ENCODE measurements at places on chromosomes 7 and 10.

GRCh38 chr10:32049113-32049512 is 7.1 kb downstream of the KIF5B start:
- DNase-seq: no peak

GRCh38 chr7:70577078-70577477 is 554.9 kb upstream of the GALNT17 start:
- no peak for DNase-seq

DNA sequence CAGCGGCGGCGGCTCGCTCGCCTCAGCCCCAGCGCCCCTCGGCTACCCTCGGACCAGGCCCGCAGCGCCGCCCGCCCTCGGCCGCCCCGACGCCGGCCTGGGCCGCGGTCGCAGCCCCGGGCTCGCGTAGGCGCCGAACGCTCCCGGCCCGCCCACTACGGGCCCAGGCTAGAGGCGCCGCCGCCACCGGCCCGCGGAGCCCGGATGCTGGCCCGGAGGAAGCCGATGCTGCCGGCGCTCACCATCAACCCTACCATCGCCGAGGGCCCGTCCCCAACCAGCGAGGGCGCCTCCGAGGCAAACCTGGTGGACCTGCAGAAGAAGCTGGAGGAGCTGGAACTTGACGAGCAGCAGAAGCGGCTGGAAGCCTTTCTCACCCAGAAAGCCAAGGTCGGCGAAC is 18.2 kb upstream of the TSPAN33 start:
- no peak for DNase-seq

- no peak for DNase-seq
Observed at GRCh38 chr10:24744946-24745345, 21.3 kb upstream of the ARHGAP21 start.

DNA sequence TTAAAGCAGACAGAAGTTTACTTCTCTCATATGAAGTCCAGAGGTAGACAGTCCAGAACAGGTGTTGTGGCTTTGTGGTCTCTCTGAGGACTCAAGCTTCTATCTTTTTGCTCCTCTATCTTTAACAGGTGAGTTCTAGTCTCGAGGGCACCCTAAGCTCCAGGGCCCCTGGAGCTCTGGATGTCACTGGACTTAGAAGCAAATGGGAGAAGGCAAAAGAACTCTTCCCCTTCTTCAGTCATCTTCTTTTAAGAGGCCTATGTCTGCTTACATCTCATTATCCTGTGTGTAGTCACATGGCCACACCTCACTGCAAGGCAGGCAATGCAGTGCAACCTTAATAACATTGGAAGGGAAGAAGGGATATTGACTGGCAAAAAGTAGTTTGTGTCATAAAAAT is 61.6 kb downstream of the ADCYAP1R1 start:
- DNase-seq: no peak

Measured in thyroid gland (tissue), 4 donors.